ENCODE measurements at places on chromosomes 16 and 17.

- no peak for DNase-seq
Measured at GRCh38 chr17:73532421-73532901, 111.8 kb downstream of the SDK2 start.

DNA sequence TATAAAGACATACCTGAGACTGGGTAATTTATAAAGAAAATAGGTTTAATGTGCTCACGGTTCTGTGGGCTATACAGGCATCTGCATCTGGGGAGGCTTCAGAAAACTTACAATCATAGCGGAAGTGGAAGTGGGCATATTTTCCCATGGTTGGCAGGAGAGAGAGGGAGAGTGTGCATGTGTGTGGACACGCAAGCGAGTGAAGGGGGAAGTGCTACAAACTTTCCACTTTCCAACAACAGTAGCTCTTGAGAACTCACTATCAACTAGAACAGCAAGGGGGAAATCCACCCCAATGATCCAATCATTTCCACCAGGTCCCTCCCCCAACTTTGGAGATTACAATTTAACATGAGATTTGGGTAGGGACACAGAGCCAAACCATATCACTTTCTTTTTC, 11.1 kb downstream of the TAOK1 start:
- no peak for DNase-seq

- DNase-seq, result no peak
Measured at GRCh38 chr16:19688396-19689024, 29.5 kb downstream of the KNOP1 start.

DNA sequence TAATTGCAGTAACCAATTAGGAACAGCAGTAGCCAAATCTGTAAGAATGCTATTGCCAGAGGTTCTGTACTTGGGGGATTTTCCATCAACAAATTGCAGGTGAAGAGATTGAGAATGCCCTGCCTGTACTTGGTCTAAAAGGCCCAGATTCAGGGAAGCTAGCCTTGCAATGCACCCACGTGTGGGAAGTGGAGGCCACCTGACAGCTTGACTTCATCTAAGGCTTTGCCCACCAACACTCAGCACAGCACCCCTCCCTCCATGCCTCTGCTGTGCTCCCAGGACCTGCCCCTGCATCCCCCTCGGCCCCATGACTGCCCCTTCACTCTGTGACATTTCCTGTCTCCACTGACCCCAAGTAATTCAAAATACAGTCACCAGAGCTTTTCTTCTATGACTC, 79.1 kb upstream of the CDH5 start:
- no peak for DNase-seq

DNA sequence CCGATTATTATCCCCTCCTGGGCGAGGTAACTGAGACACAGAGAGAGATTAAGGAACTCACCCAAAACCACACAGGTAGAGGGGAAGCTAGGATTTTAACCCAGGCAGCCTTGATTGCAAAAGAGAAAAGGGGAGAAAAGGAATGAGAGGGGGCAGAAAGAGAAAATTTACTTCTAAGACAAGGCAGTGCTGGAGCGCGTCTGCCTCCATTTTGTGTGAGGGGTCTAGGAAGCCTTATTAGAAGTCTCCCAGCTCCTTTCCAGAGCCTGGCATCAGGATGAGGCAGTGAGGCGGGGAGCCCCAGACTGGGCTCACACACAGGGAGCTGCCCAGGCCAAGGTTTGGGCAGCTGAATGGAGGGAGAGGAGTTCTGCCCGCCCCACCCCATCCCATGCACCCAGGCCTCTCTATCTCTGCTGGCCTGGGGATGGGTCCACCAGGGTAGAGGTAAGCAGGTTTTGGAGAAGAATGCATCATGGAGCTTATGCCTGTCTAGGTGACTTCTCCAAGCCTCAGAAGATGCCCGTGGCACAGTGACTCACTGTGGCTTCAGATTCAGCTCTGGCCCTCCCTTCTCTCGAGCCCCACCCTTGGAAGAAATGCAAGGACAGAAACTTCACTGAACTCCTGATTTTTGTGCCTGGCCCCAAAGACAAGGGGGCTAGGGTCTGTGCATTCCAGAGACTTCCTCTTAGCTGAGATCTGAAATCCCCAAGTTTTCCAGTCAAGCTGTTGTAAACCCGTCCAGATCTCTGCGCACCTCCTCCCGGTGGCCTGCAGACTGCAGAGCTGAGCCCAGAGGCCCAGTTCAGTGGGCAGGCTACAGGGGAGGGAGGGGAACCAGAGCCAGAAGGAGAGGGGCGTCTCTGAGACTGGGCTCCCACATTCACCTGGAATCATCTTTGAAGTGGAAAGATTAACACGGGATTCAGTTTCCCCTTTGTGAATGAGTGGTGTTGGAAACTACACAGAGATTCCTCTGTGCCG, 95.1 kb upstream of the CDH5 start:
- DNase-seq, result no peak

Measured in activated B cell treated with CpG ODN at 0.5 μM for 24 hours (primary cell).